NCI-H1105 (cell line): ENCODE measurements at places on chromosomes 5 and 9.

DNA sequence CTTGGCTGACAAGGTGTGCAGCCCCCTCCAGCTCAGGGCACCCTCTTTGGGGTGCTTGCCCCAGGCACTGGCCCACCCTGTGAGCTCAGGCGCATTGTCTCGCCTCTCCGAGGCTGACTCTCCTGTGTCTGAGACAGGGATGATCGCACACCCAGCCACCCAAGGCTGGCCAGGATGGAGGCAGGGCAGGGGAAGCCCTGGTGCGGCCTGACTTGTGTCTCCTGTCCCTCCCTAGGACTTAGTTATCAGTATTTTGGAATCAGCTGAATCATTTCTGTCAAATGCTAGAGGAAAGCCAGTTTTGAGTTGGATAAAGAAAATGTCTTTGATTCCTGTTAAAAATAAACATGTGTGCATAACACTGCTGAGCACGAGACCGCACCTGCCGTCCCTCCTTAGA, 2.5 kb upstream of the DBH start:
- peak; percentile 69 for DNase-seq

GRCh38 chr5:116502138-116502537, 72.5 kb downstream of the SEMA6A start:
- no peak for DNase-seq

DNA sequence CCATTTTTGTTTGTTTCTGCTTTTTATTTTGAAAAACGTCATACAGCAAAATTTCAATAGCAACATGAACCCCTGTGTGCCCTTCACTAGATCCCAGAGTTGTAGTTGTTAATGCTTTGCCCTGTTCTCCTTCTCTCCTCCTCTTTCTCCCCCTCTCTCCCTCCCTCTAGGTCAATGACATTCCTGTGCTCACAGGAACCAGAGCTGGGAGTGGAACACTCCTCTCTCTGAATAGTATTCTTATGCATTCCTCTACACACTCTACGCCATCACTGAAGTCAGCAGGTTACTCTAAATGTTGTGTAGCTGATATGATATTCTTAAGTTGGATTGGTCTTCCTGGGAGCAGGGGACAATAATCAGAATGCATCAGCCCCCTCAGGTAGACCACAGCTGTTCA, 243.4 kb downstream of the SYK start:
- DNase-seq: no peak

- no peak for DNase-seq
These were observed 144.8 kb downstream of the NR3C1 start for GRCh38 chr5:143258559-143259253.

DNA sequence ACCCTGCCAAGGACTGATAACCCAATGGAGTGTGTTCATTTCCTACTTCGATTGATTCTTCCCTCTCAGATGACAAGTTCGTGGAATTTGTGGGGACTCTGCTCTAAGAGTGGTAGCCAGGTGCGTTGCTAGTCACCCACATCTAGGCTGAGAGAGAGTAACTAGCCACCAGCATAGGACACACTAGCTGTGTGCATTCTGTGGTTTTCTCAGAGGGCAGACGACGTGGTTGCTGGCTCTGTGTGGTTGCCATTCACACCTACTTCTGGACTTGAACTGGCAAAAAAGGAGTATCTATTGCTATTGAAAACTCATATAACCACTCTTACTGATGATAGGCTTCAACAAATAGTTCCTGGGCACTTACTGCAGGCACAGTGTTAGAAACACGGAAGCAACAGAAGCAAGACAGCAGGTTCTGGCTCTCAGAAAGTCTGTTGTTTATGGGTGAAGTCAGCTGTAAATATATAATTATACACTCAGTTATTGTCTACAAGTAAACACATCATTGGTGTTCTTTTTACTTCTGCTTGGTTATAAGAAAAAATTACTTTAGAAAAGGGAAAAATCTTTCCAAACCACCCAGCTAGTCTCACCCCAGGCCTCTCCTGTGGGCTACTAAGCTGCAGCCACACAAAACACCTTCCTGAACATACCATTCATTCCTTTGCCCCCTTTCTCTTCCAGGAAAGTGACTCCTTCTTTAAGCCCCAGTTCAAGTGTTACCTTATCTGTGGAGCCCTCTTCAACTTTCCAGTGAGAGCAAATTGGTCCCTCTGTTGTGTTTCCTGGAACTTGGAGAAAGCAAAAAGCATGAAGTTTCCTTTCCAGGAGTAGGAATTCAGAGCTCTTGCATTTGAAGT, 151.1 kb upstream of the HAPLN1 start:
- DNase-seq: no peak

DNA sequence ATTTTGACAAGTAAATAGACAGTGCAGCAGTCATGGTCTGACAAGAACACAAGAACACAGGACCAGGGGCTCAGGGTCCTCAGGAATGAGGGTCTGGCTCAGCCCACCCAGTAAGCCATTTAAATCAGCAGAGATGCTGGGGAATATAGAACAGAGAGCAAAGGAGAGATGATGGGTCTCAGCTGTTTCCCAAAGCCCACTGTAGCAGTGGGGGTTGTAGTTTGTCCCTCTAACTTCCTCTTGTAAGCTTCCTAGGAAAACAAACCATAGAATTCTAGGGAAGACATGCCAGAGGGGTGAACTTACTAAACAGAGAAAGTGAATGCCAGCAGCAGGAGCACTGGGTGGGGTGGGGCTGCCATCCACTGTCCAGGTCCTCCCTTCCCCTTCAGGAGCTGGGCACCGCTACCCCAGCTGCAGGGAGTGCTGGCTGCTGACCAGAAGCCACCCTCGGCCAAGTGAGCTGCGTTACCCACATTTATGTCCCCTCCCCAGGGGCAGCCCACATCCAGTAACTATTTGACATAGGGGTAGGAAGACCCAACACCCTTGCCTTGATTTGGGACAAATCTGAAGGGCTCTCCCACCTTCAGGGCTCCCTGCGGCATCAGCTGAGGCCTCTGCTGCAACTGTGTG, 41.6 kb downstream of the GABBR2 start:
- no peak for DNase-seq

GRCh38 chr5:137352095-137352494, 147.0 kb downstream of the SPOCK1 start:
- no peak for DNase-seq

DNA sequence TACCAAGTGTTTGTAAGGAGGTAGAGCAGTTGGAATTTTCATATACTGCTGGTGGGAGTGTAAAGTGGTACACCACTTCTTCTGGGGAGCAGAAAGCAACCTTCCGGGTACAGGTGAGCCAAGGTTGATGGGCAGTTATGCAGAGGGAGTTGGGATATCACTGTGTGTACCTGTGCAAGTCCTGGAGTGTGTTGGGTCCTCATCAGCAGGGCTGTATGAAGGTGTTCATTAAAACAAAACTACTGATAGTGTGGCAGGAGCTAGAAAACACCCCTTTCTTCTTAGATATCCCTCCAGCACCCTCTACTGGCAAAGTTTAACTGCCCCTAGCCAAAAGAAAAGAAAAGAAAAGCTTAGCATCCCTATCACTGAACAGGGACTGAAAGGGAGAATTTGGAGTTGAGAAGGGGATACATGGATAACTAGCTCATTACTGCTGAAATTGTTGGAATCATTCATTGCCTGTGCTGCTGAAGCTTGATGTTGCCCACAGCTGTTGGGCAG, 10.7 kb downstream of the MARCHF6 start:
- DNase-seq: no peak

- no peak for DNase-seq
These were observed 44.2 kb upstream of the TDRD7 start for GRCh38 chr9:97367729-97368128.

DNA sequence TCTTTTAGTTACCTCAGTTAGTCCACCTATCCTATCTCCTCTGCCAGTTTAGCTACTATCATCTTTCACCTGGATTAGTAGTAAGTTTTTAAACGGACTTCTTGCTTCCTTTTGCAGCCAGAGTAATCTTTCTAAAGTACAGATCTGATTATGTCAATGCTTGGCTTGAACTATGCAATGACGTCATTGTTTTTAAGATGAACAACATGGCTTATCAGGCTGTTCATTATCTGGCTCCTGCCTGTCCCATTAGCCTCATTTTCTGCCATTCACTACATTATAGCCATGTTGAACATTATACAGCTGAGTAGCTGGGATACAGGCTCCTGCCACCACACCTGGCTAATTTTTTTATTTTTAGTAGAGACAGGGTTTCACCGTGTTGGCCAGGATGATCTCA, 98.7 kb downstream of the RANBP17 start:
- no peak for DNase-seq

DNA sequence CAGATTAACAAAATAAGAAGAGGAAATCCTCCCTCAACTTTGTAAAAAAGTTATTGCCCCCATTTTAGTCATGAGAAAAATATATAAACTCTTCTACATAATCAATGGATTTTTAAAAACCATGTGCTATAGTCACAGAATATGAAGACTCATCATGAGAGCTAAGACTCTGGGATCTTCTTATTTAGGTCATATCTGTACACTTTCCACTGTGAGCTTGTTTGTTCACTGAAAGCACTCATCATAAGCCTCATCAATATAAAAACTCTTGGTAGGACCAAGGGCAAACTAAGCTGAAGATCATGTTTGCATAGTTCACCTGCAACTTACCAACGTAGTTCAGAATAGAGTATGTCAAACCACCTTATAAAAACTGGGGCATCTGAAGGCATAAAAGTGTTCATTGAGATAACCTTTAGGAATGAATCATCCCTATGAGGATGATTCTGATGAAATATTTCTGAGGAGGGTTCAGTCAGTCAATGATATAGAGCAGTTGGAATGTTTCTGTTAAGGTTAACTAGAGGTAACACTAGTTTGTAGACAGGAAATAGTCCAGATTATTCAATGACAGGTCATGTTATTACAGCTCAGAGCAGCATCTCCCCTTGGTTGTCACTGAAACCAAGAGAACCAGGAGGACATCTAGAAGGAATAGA, 289.9 kb upstream of the SMC2 start:
- no peak for DNase-seq

- DNase-seq: no peak
These were observed 74.1 kb upstream of the PIK3R1 start for GRCh38 chr5:68141494-68141893.

- DNase-seq: no peak
These were observed 46.4 kb downstream of the C5orf15 start for GRCh38 chr5:133921979-133922378.

DNA sequence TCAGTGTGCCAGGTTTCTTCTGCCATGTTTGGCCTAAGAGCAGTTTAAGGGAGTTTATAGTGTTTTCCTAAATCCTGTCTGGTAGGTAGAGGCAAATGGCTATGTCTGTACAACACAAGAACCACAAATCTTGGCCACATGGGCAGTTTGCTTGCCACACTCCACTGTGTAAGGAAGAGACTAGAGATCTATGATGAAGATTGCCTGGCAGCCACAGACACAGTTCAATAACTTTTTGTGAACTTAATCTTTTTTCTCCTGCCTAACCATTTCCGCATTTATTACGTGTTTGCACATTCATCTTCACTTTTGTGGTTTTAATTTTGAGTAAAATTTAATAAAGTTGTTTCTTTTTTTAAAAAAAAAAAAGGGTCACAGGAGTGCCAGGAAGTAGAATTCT, 5.8 kb downstream of the MFAP3 start:
- no peak for DNase-seq

GRCh38 chr9:129459547-129460322, 161.2 kb downstream of the C9orf50 start:
- DNase-seq: no peak

- no peak for DNase-seq
These were observed 88.5 kb downstream of the IRX1 start for GRCh38 chr5:3684118-3684517.

- no peak for DNase-seq
These were observed 9.3 kb downstream of the FBN2 start for GRCh38 chr5:128528637-128529255.

DNA sequence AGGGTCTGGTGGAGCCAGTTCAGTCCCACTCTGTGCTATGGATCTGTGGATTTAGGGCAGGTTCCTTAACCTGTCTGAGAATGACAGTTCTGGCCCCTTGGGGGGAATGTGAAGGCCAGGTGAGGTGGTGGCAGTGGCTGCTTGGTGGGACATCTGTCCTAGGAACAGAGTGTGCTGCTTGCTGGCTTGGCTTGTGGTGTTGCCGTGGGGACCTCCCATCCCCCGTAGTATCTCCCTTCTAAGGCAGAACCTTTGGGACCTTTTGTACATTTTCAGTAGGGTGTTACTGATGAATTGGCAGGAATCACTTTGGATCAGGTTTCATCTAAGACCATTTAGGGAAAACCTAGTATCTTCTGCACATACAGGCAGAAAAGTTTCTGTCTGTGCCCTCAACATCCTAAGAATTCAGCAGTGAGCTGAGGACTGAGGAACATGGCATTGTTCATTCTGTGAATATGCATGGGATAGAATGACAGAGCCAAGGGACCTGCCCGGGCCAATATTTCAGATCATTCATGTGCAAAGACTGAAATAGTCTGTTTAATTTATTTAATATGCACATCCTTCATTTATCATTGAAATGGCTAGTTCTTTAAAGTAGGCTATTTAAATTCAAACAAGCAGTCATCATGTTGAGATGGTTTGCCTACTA, 64.6 kb downstream of the WNK2 start:
- no peak for DNase-seq

GRCh38 chr5:55701462-55702103, 10.5 kb downstream of the SLC38A9 start:
- DNase-seq: no peak
